ENCODE measurements at places on chromosomes 7 and 10.

DNA sequence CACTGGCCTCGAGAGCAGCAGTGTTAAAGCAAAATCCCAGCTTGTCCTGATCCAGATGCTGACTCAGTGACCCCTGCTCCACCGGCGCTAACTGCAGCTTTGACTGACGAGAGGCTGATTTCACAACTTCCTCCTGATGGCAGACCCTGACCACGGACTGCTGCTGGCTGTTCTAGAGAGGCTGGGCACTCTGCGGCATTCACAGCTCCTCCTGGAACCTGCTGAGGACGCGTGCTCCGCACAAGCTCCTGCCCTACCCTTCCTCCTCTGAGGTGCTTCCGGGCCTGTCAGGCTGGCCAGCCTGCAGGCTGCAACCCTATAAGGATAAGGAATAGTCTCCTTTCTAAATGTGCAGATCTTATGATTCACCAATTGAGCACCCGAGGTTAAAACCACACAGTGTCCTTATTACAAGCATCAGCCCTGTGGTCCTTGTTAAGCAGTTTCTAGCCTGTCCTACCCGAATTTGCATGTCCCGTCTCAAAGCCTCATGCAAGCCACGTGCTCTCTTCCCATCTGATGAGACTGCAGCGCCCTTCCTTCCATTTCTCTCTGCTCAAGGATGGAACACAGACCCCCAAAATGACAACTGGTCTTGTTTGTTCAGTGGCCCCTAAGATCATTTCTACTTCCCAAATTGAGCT lies 35.5 kb upstream of the NCAPG2 start:
- H3K4me1 ChIP-seq: peaks cover 7% of the 10 kb centered on the region
- H3K4me3 ChIP-seq: no peak overlapping the region
- H3K36me3 ChIP-seq: peaks cover 34% of the 10 kb centered on the region

GRCh38 chr10:33889371-33889770 lies 554.9 kb upstream of the NRP1 start:
- no peak overlapping the region for H3K4me3 ChIP-seq
- no peak for DNase-seq
- H3K36me3 ChIP-seq: no peaks in the 10 kb centered on the region
- H3K4me1 ChIP-seq: no peaks in the 10 kb centered on the region
- no peak overlapping the region for H3K27ac ChIP-seq

DNA sequence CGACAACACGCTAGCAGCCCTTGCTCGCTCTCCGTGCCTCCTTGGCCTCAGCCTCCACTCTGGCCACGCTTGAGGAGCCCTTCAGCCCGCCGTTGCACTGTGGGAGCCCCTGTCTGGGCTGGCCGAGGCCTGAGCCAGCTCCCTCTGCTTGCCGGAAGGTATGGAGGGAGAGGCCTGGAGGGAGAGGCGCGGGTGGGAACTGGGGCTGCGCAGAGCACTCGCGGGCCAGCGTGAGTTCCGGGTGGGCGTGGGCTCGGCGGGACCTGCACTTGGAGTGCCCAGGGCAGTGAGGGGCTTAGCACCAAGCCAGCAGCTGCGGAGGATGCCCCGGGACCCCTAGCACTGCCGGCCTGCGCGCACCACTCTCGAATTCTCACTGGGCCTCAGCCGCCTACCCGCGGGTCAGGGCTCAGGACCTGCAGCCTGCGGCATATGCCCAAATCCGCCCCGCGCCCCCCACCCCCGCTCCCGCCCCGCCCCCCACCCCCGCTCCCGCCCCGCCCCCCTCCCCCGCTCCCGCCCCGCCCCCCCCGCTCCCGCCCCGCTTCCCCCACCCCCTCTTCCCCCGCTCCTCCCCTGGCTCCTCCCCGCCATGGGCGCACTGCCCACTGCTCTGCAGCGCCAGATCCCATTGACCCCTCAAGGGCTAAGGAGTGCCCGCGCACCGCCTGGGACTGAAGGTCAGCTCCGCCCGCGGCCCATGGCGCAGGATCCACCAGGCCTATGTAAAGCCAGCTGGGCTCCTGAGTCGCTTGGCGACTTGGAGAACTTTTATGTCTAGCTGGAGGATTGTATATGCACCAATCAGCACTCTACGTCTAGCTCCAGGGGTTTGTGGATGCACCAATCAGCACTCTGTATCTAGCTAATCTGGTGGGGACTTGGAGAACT lies 15.9 kb upstream of the ACBD5 start:
- DNase-seq: no peak
- H3K4me3 ChIP-seq: no peak overlapping the region
- H3K4me1 ChIP-seq: peaks cover 28% of the 10 kb centered on the region
- H3K27ac ChIP-seq: no peak overlapping the region

GRCh38 chr10:128704716-128705115 lies 578.5 kb upstream of the MKI67 start:
- no peak overlapping the region for H3K27ac ChIP-seq
- peaks cover 7% of the 10 kb centered on the region for H3K27me3 ChIP-seq
- no peaks in the 10 kb centered on the region for H3K4me1 ChIP-seq
- no peak overlapping the region for H3K4me3 ChIP-seq

- no peak overlapping the region for H3K4me3 ChIP-seq
- no peaks in the 10 kb centered on the region for H3K4me1 ChIP-seq
- DNase-seq: no peak
- H3K27me3 ChIP-seq: peaks cover 11% of the 10 kb centered on the region
- H3K27ac ChIP-seq: no peak overlapping the region
These were observed 7.1 kb upstream of the BTBD16 start for GRCh38 chr10:122263971-122264370.

DNA sequence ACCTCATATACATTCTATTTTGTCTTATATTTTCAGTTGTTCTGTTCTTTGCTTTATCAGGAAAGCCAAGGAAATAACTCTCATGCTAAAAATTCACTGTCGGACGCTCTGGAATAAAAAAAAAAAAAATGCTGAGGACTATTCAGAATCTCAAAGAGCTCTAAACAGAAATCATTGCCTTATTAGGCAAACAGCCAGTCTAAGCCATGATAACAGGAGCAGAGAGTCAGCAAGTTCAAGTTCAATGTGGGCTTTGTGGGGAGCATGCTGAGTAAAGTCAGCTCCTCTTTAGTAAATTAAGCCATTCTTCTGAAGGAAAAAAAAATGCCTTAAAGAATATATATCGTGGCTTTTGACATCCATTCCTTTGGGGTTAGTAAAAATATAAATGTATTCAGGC lies 13.6 kb upstream of the FAM13C start:
- peaks cover 2% of the 10 kb centered on the region for H3K27me3 ChIP-seq
- no peak for DNase-seq
- no peak overlapping the region for H3K27ac ChIP-seq
- no peak overlapping the region for H3K4me3 ChIP-seq
- H3K4me1 ChIP-seq: no peaks in the 10 kb centered on the region
- no peaks in the 10 kb centered on the region for H3K36me3 ChIP-seq

GRCh38 chr7:114539575-114539974 lies 125.0 kb downstream of the FOXP2 start:
- no peak overlapping the region for H3K4me3 ChIP-seq
- H3K27me3 ChIP-seq: no peaks in the 10 kb centered on the region
- no peak overlapping the region for H3K27ac ChIP-seq
- H3K36me3 ChIP-seq: no peaks in the 10 kb centered on the region

DNA sequence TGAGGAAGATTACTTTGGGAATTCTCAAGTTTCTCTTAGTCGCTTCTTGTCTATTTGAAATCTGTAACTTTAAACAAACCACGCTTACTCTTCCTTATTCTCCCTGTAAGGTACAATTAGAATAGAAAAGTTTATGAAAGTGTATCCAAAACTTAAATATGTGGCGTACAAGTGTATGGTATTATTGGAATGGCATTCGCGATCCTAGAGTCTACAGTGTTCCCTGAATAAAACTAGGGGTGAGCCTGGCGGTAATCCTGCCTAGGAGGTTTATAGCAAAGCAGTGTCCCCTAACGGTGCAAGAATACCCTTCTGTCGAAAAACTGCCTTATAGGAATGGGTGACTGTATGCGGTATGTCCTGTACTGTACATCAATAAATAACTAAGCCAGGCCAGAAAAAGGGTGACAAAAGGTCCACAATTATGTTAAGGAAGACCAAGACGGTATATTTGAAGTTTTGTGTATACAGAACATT lies 1.2 kb downstream of the TASOR2 start:
- H3K27me3 ChIP-seq: no peaks in the 10 kb centered on the region
- H3K4me1 ChIP-seq: peaks cover 54% of the 10 kb centered on the region
- peaks cover 6% of the 10 kb centered on the region for H3K36me3 ChIP-seq

GRCh38 chr10:7696545-7696944 lies 6.6 kb upstream of the ITIH2 start:
- no peak for DNase-seq
- peaks cover 6% of the 10 kb centered on the region for H3K36me3 ChIP-seq
- no peak overlapping the region for H3K27ac ChIP-seq
- H3K4me3 ChIP-seq: no peak overlapping the region
- peaks cover 5% of the 10 kb centered on the region for H3K27me3 ChIP-seq

DNA sequence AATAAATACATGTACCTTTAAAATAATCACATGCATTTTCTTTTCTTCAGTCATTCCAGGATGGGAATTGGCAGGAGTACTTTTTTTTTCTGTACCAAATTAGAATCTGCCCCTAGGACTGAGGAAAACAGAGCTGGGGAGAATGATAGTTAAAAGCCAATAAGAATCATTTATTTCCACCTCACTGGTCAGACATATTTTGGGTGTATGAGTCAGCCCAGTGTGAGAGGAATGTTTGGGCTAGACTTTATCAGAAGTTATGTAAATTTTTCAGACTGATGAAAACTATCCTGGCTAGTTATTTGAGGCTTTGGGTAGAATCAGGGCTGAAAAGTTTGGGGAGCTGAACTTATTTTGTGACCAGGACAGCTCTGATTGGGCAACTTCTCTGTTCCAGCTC lies 303.1 kb upstream of the NPSR1 start:
- H3K27me3 ChIP-seq: no peaks in the 10 kb centered on the region
- H3K4me3 ChIP-seq: no peak overlapping the region
- no peak for DNase-seq
- no peaks in the 10 kb centered on the region for H3K36me3 ChIP-seq
- H3K4me1 ChIP-seq: no peaks in the 10 kb centered on the region

Measured in activated naive CD4-positive, alpha-beta T cell treated with anti-CD3 and anti-CD28 coated beads for 36 hours (primary cell).